ENCODE measurements at places on chromosomes 4 and X.

- no peak for DNase-seq
Observed at GRCh38 chr4:151227172-151227571, 49.8 kb upstream of the PRSS48 start.

GRCh38 chr4:67428819-67429218 lies 116.5 kb downstream of the CENPC start:
- DNase-seq = no peak

DNA sequence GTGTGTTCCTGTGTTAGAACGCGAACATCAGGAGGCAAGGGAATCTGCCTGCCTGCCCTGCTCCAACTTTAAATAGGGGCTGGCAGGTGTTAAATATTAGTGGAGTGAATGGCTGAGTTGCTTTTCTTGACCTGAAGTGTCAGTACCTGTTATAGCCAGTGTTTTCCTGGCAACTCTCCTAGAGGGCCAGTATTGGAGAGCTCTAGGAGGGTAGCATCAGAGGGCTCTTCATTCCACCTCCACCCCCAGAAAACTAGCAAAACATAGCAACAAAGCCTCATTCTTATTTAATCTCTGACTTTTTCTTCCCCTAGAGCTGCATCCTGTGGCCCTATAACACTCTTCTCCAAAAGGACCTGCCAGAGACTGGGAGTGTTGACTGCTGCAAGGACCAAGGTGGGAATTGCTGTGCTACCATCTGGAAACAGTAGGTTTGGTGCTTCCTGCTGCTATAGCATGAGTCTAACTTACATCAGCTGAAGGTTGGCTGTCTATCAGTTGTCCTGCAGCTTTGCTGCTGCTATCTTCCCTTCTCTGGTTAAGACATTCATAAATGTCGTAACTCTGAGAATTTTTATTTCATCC lies 33.5 kb downstream of the SGMS2 start:
- no peak for DNase-seq

DNA sequence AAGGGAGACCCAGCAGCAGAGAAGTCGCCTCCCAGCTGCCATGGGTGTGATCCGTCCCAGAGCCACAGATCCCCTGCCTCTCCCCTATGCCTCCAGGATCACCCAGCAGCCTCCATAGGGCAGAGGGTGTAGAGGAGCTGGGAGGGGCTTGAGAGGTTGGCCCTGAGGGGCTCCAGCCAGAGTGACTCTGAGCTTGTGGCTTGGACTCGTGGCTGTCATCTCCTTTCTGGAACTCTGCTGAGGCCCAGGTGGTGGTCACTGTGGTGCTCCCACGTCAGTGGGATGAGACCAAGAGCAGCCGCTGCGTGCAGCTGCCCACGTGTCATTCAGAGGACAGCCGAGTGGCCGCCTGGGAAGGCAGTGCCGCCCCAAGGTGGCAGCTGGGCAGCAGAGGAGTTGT lies 4.2 kb downstream of the TACC3 start:
- no peak for DNase-seq

DNA sequence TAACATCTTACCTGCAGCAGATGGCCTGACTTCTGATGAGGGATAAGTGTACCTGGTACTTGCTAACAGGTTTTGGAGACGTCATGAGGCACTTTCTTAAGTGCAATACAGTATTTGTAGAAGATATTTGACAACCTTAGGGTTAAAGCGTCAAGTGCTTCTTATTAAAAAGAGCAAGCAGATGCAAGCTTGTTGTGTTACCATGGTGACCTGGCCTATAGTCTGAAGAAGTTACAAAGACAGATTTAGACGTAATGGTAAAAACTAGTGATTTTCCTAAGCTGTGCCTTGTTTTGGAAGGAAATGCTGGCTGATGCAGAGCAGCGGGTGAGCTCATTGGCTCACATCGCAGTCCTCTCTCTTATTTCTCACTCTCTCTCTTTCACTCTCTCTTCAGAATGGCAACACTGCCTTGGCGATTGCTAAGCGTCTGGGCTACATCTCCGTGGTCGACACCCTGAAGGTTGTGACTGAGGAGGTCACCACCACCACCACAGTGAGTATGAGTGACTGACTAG lies 243.6 kb downstream of the ANK2 start:
- no peak for DNase-seq

DNA sequence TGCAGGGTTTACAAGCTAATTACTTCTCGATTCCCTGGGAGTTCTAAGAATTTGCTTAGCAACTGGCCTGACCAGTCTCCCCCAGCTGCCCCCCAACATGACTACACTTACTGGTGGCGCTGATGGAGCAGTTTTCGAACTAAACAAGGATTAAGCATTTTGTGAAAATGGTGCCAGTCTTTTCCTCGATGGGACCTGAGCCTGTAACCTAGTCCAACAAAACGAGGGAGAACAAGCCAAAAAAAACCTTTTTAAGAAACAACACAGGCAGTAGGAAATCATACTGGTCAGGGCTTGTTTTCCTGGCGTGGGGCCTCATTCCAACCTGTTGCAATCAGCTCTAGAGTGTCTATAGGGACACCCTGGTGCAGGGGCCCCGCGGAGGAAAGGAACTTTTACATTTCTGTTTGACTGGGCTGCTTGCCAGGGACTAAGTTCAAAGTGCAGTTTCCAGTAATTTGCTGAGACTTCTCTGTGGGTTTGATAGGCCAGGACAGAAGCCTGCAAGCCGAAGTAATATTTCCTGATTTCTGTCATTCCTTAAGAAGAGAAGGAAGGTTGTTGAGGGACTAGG lies 158.7 kb downstream of the SPRY1 start:
- DNase-seq = peak; percentile 47

DNA sequence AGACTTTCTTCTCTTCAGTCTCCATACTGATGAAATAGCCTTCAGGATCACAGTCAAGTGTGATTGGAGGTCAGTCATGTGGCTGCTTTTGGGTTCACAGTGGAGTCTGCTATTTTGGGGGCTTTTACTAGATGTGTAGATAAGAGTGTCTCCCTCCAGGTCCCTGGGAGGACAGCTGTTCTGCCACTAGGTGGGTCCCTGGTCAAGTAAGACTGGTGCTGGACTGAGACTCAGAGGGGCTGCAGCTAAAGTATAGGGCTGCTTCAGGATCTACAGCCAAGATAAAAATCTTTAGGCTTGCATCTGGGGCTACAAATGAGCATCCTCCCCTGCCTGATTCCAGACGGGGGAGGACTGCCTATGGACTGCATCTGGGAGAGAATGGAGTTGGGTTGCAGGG lies 200.7 kb upstream of the ANKRD50 start:
- no peak for DNase-seq

DNA sequence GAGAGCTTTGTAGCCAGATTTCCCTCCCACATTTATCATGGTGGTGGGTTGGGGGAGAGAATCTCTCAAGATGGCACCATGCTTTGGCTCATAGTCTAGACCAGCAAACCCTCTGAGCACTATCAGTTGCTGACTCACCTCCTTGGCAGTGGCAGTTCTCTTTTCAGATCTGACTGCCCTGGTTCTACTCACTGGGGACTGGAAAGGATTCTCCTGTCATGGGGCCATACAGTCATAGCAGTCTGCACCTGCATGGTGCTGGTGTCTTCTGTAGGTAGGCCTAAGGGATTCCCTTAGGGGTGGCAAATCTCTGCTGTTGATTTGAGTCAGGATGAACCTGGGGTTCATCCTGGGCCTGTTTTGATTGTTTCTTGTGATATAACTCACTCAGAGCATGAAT lies 2.6 kb downstream of the TEX13B start:
- DNase-seq = no peak
